ENCODE measurements at places on chromosomes 6 and 20.

- no peak for DNase-seq
Measured at GRCh38 chr6:160357088-160357487, 8.9 kb downstream of the SLC22A3 start.

GRCh38 chr6:21679761-21680265 lies 86.3 kb downstream of the SOX4 start:
- no peak for DNase-seq

GRCh38 chr6:89895276-89895874 lies 1.1 kb downstream of the GJA10 start:
- DNase-seq = no peak

- no peak for DNase-seq
Measured at GRCh38 chr6:12232821-12233220, 57.3 kb upstream of the EDN1 start.

DNA sequence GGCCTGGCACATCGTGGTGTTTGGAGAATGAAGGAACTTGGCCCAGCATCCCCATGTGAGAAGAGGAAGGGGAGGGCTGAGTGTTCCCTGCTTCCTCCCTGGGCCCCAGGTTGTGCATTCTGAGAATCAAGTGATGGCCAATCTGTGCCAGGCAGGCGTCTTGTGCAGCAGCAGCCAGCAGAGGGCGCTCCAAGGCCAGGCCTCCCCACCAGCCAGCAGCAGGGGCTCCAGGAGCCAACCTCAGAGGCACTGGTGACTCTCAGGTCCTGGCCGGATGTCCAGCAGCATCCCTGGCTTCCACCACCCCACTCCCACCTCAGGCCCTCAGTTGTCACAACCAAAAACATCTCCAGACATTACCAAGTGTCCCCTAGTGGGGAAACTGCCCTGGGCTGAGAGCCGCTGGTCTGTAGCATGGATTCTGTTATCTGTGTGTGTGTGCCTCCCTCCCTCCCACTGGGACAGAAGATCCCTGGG lies 192.0 kb downstream of the PREX1 start:
- DNase-seq = peak; percentile 51

DNA sequence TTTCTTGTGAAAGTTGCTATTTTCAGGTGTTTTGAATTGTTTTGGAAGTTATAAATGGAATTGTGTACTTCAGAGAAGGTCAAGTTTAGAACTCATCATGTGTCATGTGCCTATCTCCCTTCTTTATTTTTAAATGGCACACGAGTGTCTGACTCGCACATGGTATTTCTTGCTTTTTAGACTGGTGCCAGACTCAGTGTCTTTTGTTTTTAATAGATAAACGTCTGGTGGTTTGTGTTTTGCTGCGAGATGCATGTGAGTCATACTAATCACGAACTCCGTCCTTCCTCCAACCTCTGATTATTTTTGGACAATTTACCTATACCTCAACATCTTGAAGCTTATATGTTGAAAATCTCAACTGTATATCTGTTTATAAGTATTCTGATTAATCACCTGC lies 292.1 kb downstream of the CDKAL1 start:
- no peak for DNase-seq

DNA sequence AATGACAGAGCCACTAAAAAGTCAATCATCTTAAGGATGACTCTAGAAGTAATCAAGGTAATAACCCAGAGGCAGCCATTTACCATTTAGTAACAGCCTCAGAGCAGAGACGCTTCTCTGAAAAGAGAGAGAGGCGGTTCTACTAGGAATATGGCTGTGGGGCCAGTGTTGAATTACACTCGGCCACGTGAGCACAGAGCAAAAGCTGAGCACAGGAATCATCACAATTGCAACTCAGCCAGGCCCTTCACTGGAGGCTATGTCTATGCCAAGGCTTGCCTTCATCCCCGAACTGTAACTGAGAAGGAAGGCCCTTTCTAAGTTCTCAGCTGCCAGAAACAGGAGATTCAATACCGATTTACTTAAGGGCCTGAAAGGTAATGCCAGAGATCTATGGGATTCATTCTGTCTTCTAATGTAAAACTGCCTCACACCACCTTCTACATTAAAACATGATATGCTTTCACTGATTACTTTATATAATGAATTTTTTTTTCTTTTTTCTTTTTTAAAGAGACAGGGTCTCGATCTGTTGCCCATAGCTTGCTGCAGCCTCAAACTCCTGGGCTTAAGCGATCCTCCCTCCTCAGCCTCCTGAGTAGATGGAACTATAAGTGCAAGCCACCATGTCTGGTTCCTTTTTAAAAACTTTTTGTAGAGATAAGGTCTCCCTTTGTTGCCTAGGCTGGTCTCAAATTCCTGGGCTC lies 67.6 kb downstream of the NUDT3 start:
- DNase-seq = no peak

- DNase-seq = no peak
Measured at GRCh38 chr6:12069891-12070529, 57.9 kb downstream of the HIVEP1 start.

GRCh38 chr6:44504301-44504791 lies 116.8 kb downstream of the CDC5L start:
- no peak for DNase-seq

DNA sequence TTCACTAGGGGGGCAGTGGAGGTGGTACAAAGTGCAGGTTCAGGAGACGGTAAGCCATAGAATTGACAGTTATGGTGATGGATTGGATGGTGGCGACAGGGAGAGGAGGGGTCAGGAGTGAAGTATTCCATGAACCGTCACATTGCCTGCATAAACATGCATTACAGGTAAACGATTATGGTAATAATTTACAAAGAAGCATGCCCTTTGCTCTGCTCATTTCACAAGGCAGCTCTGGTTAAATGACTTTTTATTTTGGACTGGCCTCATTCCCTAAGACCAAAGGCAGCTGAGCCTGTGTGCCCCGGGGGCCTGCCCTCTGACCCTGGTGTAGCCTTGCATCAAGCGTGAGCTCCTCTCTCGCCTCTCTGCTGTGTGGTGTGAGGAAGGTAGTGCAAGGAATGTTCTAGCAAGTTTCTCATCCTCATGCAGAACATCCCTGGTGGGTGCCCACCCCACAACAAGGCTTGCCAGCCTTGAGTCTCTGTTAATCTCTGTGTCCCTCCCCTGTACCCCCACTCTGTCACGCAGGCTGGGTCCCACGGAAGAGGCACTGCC lies 59.0 kb downstream of the PPP1R14C start:
- DNase-seq = no peak

GRCh38 chr20:24589381-24589780 lies 120.0 kb downstream of the SYNDIG1 start:
- no peak for DNase-seq

DNA sequence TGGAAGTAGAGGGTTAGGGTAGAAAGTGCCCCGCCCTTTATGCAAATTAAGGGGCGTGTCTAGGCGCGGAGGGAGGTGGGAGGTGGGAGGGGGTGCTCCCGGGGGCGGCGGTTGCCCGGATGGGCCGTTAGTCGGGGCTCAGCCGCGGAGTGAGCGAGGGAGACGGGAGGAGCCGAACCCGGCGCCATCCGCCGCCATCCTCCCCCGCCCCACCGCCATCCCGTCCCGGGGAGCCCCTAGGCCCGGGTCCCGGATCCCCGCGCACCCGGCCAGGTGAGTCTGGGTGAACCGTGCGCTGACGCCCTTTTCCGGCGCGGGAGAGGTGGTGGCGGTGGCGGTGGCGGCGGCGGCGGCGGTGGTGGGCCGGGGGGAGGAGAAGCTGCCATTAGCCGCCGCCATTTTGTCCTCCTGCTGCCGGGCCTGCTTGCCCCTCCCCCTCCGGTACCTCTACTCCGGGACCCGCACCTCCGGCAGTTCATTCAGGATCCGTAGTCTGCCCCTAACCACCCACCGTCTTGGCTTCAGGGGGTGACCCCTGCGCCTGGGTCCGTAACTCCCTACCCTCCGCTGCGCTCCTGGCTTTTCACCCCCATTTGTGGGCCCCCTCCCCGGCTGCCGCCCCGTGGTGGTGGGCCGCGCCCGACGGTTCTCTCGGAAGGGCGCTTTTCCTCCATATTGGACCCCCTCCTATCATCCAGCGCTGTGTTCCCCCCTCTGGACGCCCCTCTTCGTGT lies at the start of gene PRRC2A:
PRRC2A (plus strand) TSS at position 130 of the 734 bp plus-strand sequence. CDS start 2,075 bp downstream, outside the sequence.
- DNase-seq = peak; percentile 94

GRCh38 chr6:6494677-6495076 lies 93.8 kb upstream of the LY86 start:
- DNase-seq = peak; percentile 14

DNA sequence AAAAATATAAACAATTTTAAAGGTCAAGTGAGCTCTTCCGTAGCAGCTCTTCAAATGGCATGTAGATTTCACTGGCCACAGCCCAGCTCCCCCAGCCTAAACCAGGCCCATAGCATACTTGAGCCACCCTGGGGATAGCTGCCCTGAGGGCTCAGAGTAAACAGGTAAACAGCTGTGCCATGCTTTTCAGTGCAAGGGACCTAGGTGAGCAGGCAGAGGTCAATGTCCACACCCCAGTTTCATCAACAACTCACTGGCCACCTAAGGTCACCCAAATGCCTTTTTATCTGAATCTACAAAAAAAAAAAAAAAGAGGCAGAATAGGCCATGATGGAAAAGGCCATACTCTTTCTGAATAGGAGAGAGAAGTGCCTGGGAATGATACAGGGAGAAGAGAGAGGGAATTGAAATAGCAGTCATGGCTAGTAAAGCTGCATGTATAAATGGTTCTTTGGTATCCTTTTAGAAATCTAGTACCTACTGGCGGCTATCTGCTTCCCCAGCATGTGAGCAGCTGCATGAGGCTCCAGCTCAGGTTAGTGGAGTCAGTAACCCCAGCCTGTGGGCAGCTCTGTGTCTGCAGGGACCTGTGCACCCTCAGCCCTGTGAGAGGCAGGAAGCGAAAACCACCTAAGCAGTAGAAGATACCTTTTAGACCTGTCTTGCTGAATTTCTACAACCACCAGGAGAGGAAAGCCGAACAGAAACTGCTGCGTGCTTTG lies 77.0 kb downstream of the FOXA2 start:
- DNase-seq = no peak

GRCh38 chr6:12401200-12401599 lies 111.0 kb downstream of the EDN1 start:
- DNase-seq = no peak

DNA sequence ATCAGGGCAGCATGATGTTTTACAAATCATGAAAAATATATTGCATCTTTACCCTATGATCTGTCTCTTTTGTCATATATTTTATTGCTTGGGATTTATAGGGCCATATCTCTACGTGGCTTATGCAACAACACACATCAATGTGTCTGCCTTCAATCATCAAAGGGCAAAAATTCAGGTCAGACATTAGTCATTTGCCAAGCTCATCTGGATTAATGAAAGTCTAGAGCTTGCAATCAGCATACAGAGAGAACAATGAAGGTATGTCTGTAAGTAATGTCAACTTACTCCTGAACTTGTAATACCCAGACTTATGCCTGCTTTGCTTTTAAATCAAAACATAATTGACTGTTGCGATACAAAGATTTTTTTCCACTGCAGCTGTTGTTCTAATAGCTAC lies 282.7 kb downstream of the HAO1 start:
- DNase-seq = no peak

DNA sequence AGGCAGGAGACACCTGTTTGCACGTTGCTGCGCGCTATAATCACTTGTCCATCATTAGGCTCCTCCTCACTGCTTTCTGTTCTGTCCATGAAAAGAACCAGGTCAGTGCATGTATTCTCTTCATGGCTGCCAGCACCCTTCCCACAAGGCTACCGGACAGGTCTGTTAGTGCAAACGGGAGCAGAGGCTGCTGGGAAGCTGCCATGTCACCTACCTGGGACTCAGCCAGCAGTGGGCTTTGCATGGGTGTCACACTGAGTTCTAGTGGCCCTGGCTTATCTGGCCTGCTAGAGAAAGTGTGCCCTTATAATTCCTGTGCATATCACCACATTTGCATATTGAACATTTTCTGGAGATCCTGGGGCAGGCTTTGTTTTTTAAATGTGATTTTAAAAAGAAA lies 24.8 kb downstream of the LYRM2 start:
- no peak for DNase-seq

- DNase-seq = no peak
Measured at GRCh38 chr6:136726837-136727557, 65.3 kb downstream of the MAP3K5 start.

DNA sequence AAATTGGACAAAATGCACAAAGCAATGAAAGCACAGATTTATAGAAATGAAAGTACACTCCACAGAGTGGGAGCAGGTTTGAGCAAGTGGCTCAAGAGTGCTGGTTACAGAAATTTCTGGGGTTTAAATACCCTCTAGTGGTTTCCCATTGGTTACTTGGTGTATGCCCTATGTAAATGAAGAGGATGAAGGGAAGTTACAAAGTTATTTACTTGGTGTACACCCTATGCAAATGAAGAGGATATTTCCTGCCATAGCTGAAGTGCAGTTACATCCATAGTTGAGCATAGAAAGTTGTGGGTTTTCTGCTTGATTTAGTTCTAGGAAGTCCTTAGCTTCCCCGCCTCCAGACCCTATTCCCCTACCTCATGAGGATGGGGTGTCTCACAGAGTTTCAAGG lies 22.7 kb downstream of the BCAS1 start:
- no peak for DNase-seq

DNA sequence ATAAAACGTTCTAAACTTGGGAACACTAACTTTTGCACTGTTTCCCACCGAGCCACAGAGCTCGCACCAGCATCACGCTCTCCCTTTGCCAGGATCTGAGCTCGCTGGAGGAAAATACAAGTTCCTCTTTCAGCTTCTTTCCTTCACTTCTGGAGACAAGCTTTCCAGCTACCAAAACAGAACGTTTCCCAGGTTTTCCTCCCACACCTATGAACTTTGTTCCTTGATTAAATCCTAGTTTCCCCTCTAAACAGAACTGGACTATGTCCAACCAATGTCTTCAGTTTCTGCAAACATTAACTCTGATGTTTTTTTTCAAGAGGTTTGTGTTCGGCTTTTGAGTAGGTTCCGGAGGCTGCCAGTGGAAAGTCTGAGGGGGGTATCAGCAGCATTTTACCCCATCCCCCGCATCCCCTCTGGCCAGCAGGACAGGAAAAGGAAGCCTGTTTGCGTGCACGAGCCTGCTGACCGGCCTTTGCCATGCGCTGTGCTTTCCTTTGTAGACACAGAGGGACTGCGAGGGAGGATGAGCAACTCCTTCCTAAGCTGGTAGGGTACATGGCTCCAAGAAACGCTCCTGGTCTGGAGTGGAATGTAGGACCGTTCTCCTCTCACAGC lies 135.5 kb downstream of the LY86 start:
- DNase-seq = no peak

GRCh38 chr6:167047554-167047953 lies 48.4 kb downstream of the CEP43 start:
- DNase-seq = peak; percentile 30

- DNase-seq = no peak
Measured at GRCh38 chr6:111662072-111662793, 56.6 kb upstream of the TRAF3IP2 start.

DNA sequence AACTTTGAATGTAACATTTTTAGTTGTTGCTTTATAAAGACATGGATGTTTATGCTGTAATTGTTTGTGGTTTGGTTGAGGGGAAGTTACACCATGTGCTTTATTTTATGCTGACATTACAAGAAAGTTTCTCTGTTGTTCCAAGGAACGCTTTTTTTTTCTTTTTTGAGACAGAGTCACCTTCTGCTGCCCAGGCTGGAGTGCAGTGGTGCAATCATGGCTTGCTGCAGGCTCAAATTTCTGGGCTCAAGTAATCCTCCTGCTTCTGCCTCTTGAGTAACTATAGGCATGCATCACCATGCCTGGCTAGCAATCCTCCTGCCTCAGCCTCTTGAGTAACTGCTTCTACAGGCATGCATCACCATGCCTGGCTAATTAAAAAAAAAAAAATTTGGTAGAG lies 21.0 kb upstream of the IFNGR1 start:
- no peak for DNase-seq
